ENCODE measurements at places on chromosomes 5 and 9.

- no peak for DNase-seq
Measured at GRCh38 chr9:111429175-111429574, 55.0 kb downstream of the ECPAS start.

GRCh38 chr5:128349044-128349858 is 188.8 kb downstream of the FBN2 start:
- no peak for DNase-seq

GRCh38 chr5:167827766-167828165 is 463.7 kb upstream of the WWC1 start:
- DNase-seq = no peak

DNA sequence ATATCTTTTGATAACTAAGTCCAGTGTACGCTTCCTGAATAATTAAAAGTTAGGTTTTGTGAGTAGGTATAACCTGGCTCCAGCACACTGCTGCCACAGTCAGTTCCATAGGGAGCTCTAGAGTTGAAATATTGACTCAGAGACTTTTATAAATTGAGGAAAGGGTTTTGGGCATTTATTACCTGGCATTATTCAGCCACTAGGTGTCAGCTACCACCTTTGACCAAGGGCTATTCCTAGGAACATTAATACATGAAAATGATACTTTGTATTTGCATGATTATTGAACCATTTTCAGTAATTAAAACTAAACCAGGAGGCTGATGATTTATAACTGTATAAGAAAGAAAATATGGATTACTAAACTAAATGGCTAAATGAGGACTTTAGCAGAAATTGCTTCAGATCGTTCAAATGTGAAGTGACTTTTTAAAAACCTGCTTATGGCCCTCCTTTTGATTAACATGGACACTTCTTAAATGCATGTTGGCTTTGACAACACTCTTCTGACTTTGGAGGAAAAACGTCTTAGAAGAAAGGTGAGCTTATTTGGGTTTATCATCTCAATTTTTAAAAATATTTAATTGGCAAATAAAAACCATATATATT is 83.0 kb downstream of the SMC2 start:
- DNase-seq = no peak

DNA sequence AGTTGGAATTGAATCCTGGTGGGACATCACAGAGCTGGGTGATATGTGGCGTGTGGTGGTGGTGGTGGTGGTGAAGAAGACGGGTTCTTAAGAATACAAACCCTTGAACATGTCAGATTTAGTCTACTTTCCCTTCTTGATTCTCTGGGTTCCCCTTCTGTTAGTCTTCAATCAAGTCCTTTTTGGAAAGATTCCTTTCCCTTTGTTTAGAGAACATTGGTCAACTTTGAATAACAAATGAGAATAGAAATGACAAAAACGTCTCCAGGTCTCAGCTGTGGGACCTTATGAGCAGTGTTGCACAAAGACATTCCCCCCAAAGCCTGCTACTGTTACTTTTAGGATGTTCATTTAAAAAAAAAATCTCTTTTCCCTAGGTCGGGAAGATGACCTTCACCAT is 46.3 kb downstream of the MAP1B start:
- DNase-seq = no peak

GRCh38 chr5:159586921-159587320 is 256.6 kb upstream of the IL12B start:
- no peak for DNase-seq

DNA sequence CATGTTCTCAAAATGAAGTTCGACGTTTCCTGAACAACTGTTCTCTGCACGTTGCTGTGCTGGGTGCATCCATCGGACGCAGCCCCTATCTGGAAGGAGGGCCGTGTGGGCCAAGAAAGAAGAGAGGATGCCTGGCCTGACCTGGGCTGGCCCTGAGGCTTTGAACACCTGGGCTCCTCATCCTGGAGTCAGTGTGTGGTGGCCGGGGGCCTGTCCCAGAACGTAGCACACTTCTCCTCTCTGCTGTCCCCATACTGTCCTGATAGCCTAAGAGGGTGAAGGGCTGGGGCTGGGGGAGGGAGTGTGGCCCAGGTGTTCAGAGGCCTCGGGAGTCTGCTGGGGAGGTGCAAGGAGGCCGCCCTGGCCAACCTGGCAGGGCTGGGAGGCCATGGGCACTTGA is 21.5 kb downstream of the COL5A1 start:
- DNase-seq = no peak
